ENCODE measurements at places on chromosomes 1 and 21. TPM values are rescaled to one million over a fixed set of nuclear protein-coding genes. Genes with fewer than 3 reads are reported as not detected.
A peak's percentile ranks its signal among the peaks of the same experiment; 100 is the strongest.

DNA sequence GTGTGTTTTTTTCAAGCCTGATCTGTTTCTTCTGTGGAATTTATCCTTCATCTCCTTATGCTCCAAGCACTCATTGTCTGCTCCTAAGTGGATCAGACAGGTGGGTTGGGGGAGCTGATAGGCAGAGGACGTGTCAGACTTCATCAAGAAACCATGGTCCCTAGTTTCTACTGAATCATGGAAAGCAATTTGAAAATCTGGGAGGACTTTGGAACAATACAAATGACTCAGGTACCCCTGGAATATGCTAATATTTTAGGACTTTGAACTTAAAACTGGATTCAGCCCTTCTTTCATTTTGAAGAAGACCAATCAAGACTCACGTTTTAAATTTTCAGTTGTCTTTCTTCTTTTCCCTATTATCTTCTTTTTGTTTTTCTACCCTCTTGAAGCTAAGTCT, 7.7 kb downstream of the ABCG1 start:
- H3K27me3 ChIP-seq, result no peaks in the 10 kb centered on the region
- H3K4me1 ChIP-seq, result peaks cover 58% of the 10 kb centered on the region
- peaks cover 32% of the 10 kb centered on the region for H3K36me3 ChIP-seq

GRCh38 chr1:163730411-163730821, 408.7 kb downstream of the NUF2 start:
- DNase-seq, result no peak
- no peaks in the 10 kb centered on the region for H3K36me3 ChIP-seq
- no peak overlapping the region for H3K27ac ChIP-seq
- H3K27me3 ChIP-seq, result no peaks in the 10 kb centered on the region

DNA sequence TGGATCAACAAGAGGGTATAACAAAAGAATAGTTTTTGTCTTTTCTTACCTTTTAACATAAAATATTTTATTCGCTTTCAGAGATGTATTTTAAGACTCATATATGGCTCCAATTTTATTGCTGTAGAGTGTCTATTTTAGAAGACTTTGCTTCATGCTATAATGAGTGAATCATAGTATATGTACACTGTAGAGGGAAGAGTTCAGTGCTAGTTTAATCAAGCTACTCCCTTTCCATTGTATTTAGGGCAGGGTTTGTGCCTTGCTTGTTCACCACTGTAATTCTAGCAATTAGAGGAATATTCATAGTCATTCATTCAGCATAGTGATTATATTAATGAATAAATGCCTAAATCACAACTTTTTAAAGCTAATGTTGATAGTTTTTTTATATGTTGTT, 78.8 kb downstream of the CEP350 start:
- no peak overlapping the region for H3K4me3 ChIP-seq
- no peak for DNase-seq
- H3K27ac ChIP-seq, result no peak overlapping the region
- no peaks in the 10 kb centered on the region for H3K4me1 ChIP-seq
- H3K36me3 ChIP-seq, result peaks cover 50% of the 10 kb centered on the region

- H3K4me3 ChIP-seq, result peak overlapping the region; percentile 81
- peaks cover 43% of the 10 kb centered on the region for H3K27me3 ChIP-seq
- no peak overlapping the region for H3K27ac ChIP-seq
- no peaks in the 10 kb centered on the region for H3K36me3 ChIP-seq
- peak; percentile 48 for DNase-seq
- peaks cover 23% of the 10 kb centered on the region for H3K4me1 ChIP-seq
Measured at GRCh38 chr1:236395230-236395946, 1.3 kb downstream of the EDARADD start.

- peaks cover 71% of the 10 kb centered on the region for H3K4me1 ChIP-seq
- no peaks in the 10 kb centered on the region for H3K27me3 ChIP-seq
Measured at GRCh38 chr1:154607106-154607608, 829 bp downstream of the ADAR start.

DNA sequence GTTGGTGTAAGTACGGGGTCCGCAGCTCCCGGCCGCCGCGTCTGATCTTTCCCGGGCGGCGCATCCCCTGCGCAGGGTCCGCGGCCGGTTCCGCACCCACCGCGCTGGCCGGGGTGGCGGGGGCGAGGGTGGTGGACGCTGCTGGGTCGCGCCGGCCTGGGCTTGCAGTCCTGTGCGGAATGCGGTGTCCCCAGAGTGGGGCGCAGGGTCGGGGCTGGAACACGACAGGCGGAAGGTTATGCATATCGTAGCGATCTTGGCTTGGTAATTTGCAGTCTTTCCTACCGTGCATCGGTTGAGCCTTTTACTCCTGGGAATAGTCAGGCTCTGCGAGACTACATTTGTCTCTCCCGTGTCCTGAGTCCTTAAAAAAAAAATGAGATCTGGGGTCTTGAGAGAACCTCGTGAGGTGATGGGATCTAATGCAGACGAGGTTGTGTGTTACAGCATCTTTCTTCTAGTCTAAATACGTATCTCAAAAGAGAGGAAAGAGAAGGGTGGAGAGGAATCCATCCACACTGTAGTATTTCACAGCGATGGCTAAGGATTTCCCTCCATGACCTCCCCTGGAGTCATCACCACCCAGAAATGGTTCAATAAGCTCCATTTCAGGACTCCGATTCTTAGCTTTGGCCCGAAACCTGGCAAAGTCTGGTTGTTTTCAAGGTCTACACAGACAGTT, 572 bp downstream of the ATP1B1 start:
- H3K4me3 ChIP-seq, result peak overlapping the region; percentile 77
- H3K27me3 ChIP-seq, result peaks cover 10% of the 10 kb centered on the region
- peaks cover 15% of the 10 kb centered on the region for H3K36me3 ChIP-seq

DNA sequence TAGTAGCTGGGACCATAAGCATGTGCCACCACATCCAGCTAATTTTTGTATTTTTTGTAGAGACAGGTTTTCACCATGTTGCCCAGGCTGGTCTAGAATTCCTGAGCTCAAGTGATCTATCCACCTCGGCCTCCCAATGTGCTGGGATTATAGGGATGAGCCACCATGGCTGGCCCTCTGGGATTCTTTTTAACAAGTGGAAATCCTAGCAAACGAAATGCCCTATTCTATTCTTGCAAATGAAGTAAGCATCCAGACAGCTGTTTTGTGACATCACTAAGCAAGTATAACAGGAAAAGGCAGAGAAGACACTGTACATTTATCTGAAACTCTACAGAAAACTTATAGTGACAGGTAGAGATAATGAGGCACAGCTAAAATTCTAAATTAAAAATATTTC, 86.4 kb downstream of the DDAH1 start:
- no peak for DNase-seq
- H3K36me3 ChIP-seq, result no peaks in the 10 kb centered on the region
- no peak overlapping the region for H3K27ac ChIP-seq
- H3K27me3 ChIP-seq, result peaks cover 3% of the 10 kb centered on the region

DNA sequence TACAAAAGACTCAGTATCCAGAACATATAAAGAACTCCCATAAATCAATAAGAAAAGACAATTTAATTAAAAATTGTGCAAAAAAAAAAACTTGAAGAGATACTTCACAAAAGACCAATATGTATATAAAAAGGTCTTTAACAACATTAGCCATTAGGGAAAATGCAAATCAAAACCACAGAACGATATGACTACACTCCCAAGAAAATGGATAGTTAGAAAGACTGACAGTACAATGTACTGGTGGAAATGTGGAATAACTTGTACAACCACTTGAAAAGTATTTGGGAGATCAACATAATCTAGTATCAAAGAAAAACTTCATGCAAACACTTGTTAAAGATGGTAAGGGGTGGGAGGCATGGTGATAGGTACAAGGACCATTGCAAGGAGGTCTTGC, 3.9 kb upstream of the CLCA1 start:
- peaks cover 15% of the 10 kb centered on the region for H3K27me3 ChIP-seq
- H3K4me3 ChIP-seq, result no peak overlapping the region
- no peak for DNase-seq
- no peak overlapping the region for H3K27ac ChIP-seq

DNA sequence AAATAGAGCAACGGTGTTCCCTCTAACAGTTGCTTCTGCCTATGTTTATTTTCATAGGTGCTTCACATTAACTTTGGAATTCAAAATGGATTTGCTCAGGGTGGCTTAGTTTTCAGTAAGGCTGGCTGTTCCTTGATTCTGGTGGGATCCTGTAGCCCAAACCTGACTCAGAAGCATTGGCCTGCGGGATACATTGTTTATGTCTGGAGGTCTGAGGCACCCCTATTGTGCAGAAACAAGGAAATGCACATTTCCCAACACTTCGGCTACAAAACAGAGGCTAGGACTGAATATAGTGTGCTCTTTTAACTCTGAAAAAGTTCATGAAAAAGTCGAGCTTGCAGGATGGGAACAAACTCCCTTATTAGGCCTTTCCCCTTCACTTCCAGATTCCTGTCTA, 133.8 kb upstream of the F3 start:
- DNase-seq, result no peak
- H3K27me3 ChIP-seq, result no peaks in the 10 kb centered on the region
- H3K4me1 ChIP-seq, result no peaks in the 10 kb centered on the region
- H3K36me3 ChIP-seq, result no peaks in the 10 kb centered on the region

GRCh38 chr1:203559523-203559922, 65.6 kb downstream of the OPTC start:
- H3K4me1 ChIP-seq, result no peaks in the 10 kb centered on the region
- H3K27me3 ChIP-seq, result peaks cover 34% of the 10 kb centered on the region
- DNase-seq, result no peak
- no peak overlapping the region for H3K4me3 ChIP-seq
- no peak overlapping the region for H3K27ac ChIP-seq

DNA sequence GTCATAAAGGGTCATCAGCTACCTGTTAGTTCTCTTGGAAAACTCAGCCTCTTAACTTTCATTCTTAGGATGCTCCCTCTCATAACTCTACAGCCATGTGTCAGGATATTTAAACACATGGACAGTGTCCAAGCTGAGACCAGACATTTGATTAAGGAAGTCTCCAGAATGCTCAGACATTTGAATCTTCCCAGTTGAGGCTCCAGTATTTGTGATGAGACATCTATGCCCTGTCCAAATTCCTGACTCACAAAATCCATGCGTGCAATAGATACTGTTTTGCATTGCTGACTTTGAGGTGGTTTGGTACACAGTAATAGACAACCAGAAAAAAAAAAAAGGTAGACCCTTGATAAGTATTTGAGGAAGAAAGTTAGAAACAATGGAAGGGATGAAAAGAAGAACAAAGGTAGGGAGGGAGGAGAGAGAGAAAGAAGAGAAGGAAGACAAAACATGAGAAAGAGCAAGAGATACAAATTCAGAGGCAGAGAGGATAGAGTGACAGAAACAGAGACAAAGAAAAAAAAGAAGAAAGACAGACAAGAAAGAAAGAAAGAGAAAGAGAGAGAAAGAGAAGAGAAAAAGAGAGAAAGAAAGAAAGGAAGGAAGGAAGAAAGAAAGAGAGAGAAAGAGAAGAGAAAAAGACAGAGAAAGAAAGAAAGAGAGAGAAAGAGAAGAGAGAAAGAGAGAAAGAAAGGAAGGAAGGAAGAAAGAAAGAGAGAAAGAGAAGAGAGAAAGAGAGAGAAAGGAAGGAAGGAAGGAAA, 275.5 kb upstream of the PRMT6 start:
- DNase-seq, result no peak
- H3K4me3 ChIP-seq, result no peak overlapping the region
- no peak overlapping the region for H3K27ac ChIP-seq
- no peaks in the 10 kb centered on the region for H3K27me3 ChIP-seq

DNA sequence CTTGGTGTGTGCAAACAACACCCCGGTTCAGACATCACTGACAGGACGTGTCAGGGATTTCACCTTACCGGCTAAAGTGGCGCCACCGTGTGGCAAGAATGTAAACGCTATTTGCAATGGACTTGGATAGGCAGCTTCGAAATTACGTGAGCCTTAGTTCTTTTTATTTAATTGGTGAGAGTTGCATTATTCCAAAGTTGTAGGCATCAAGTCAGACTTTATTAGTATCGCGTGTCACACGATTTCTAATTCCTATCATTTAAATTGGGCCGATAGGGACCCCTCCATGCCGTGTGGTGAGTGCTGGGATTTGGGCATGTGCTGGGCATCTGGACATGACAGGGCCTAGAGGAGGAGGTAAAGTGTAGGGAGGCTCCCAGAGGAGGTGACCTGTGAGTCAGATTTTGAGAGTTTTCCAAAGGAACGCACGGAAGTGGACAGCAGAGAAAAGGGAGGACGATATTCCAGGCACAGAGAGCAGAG, 14.5 kb upstream of the CPT2 start:
- H3K27ac ChIP-seq, result no peak overlapping the region
- H3K27me3 ChIP-seq, result peaks cover 13% of the 10 kb centered on the region
- no peaks in the 10 kb centered on the region for H3K36me3 ChIP-seq

- H3K27ac ChIP-seq, result peak overlapping the region; percentile 98
- peaks cover 47% of the 10 kb centered on the region for H3K36me3 ChIP-seq
- peaks cover 5% of the 10 kb centered on the region for H3K27me3 ChIP-seq
- peaks cover 54% of the 10 kb centered on the region for H3K4me1 ChIP-seq
Measured at GRCh38 chr1:9628541-9629444, 22.7 kb upstream of the PIK3CD start.

DNA sequence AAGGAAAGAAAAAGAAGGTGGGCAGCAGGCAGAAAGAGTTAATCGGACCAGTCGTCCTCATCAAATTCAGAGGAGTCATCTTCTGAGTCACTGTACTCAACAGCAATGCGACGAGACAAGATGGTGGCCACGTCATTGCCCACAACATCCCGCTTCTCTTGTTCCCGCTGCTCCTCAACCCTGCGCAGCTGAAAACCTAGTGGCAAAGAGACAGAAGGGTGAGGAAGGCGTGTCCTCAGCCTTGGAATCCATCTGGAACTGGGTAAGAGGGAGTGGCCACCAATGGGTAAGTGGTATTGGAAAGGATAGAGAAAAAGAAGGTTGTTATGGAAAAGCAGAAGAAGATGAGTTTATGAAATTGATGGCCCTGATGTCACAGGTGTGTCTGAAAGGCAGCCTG, 15.7 kb downstream of the GPR3 start:
- H3K27me3 ChIP-seq, result no peaks in the 10 kb centered on the region
- H3K4me1 ChIP-seq, result peaks cover 18% of the 10 kb centered on the region
- no peak overlapping the region for H3K4me3 ChIP-seq
- H3K36me3 ChIP-seq, result peaks cover 49% of the 10 kb centered on the region

- peaks cover 10% of the 10 kb centered on the region for H3K4me1 ChIP-seq
- no peak overlapping the region for H3K4me3 ChIP-seq
- no peak for DNase-seq
- peaks cover 40% of the 10 kb centered on the region for H3K36me3 ChIP-seq
- H3K27me3 ChIP-seq, result no peaks in the 10 kb centered on the region
Measured at GRCh38 chr21:44365967-44366585, 12.7 kb downstream of the TRPM2 start.

The TDRD10 gene
- not detected for total RNA-seq

The AHCYL1 gene
- total RNA-seq, result 55.0 TPM

The CELA2B gene
- total RNA-seq, result not detected

The SELL gene
- 192 TPM for total RNA-seq

All from activated CD8-positive, alpha-beta T cell treated with anti-CD3 and anti-CD28 coated beads, Interleukin-2, amount 10 ng/mL, durations not matched to agents 7 days and 5 days (primary cell).